ENCODE measurements at places on chromosomes 16 and 17. TPM values are rescaled to one million over a fixed set of nuclear protein-coding genes. Genes with fewer than 3 reads are reported as not detected.

The AOC3 gene
- 1.00 TPM for total RNA-seq

The CUEDC1 gene
- total RNA-seq, result 13.3 TPM

The SLC35G6 gene
- not detected for total RNA-seq

The MEIOC gene
- not detected for total RNA-seq

The BIRC5 gene
- 17.6 TPM for total RNA-seq

The HCRT gene
- not detected for total RNA-seq

DNA sequence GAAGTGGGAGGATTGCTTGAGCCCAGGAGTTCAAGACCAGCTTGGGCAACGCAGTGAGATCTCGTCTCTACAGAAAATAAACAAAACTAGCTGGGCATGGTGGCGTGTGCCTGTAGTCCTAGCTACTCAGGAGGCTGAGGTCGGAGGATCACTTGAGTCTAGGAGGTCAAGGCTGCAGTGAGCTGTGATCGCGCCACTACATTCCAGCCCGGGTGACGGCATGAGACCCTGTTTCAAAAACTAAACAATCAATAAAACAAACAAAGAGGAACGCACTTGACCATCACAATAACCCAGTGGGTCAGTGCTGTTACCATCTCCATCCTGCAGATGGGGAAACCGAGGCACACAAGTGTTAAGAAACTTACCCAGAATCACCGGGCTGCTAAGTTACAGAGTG lies 13.7 kb downstream of the ZNF500 start:
- no peak for DNase-seq

DNA sequence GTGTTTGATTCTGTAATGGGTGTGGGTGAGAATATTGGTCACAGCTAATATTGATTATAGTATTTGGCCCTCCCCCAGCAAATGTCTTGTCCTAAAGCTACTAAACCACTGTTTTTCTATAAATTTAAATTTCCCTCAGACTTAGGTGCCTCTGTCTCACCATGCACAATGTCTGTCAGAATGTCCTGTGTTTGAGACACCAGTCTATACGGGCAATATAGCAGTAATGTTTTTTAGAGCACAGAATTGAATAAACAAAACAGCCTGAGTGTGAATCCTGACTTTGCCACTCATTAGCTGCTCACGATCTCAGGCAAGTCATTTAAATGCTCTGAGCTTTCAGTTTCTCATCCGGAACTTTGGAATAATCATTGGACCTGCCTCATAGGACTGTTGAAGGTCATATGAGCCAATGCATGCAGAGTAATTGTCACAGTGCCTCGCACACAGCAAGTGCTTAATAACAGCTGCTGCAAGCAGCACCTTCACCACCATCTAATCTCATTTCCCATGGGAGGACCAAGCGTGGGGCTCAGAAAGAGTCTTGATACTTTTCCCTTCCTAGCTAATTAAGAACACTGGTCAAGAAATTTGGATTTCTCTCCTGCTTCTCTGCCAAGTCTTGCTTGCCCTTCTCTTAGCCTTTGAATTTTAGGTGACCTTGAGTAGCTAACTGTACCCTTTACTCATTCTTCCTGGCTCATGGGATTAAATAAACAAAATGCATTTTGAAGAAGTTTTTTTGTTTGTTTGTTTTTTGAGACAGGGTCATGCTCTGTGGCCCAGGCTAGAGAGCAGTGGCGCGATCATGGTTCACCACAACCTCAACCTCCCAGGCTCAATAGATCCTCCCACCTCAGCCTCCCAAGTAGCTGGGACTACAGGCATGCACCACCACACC lies 9.8 kb downstream of the HLF start:
- DNase-seq, result no peak

GRCh38 chr16:46916980-46917379 lies 32.8 kb downstream of the GPT2 start:
- no peak for DNase-seq

DNA sequence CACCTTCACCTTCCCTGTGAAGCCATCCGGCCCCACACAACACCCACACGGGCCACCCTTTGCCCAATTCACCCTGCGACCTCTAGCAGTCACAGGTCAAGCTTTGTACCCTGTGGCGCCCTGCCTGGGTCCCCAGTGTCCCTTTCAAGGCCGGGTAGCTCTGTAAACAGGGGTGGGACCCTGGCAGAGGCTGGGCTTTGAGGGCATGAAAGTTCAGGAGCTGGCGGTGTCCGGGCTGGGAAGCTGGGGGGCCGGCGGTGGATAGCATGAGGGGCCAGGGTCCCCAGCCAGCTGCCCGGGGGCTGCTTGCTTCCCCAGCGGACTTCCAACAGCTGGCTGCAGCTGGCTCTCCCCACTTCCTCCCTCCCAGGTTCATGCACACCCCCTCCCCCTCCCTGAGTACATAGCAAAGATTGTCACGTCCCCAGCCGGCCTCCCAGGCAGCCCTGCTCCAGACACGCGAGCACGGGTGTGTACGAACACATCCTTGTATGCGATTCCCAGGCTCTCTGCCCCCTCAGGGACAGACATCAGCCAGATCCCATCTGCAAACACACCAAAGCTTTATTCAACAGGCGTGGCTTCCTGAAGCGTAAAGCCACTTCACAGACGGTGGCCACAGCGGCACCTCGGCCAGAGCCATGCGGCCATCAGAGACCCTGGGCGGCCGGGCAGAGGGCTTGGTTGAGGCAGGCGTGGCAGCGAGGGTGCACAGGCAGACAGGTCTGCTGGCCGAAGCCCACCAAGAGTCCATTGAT lies 8.2 kb downstream of the NTHL1 start:
- no peak for DNase-seq

DNA sequence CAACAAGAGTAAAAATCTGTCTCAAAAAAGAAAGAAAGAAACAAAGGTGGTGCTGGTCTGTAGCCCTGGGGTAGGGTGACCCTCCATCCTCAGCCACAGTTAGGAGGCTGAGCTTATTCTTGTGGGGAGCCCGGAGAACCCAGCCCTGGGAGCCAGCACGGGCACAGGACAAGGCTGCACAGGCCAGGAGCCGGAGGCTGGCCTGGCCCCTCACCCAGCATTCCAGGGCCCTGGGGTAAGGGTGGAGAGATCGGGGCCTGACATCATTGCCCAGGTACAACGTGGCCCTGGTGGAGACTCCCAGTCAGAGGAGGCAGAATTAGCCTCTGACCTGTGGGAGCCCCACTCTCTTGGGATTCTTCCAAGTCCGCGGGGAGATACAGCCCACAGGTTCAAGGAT lies 10.3 kb upstream of the KRT17 start:
- no peak for DNase-seq

GRCh38 chr17:14101976-14102375 lies 32.7 kb downstream of the COX10 start:
- DNase-seq, result no peak

DNA sequence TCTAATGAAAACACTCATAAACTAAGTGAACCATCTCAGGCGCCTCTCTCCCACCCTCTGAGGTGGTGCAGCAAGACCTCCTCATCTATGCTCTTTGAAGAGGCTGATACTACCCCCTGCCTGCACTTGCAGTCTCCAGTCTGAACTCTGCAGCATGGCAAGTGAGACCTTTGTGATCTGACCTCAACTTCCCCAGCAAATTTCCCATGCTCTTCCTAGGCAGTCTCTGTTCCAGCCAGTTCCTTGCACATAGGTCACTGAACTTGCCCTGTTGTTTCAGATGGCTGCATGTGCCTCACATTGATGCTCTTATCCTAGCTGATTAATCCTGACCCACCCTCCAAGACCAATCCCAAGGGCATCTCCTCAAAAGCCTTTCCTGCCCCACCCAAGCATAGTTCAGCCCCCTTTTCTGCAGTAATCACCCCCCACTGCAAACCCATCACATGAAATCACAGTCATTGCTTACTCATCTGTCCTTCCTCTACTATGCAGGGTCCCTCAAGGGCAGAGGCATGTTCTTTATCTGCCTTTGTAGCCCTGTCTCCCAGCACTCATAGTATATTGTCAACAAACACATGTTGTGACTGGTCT lies 42.0 kb downstream of the TBX21 start:
- no peak for DNase-seq

DNA sequence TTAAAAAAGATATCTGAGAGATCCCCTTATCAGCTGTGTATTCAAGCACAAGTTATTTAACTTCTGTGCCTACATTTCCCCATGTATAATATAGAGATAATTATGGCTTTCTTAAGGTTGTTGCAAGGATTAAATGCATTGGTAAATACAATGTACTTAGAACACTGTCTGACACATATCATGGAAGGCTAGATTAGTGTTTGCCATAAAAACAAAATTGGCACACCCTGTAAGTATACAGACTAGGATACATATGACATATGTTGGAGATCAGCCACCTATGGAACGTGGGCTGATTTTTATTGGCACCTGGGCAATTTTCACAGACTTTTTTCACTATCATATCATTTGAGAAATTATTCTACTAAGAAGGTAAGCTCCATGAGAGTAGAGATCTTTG lies 2.2 kb downstream of the PMFBP1 start:
- no peak for DNase-seq

- no peak for DNase-seq
Measured at GRCh38 chr16:27084307-27085028, 17.7 kb downstream of the C16orf82 start.

DNA sequence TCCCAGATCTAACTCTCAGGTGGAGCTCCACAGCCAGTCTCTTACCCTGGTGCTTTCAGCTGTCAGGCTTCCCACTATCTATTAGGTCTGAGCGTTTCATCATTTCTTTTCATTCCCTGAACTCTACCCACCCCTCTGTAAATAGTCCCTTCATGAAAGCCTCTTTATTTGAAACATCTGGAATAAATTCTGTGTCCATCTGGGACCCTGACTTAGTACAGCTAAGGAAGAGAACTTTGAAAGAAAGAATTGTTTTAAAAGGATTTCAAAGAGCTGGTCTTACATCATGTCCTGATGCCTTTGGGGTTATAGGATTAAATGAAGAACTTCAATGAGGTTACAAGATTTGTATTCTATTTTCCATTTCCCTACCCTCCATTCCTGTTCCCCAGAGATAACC lies 388.5 kb upstream of the CA10 start:
- no peak for DNase-seq

Data from cerebellum (tissue), 4 donors.